BJ (cell line): ENCODE measurements at places on chromosomes 7 and 10. TPM values are rescaled to one million over a fixed set of nuclear protein-coding genes. Genes with fewer than 3 reads are reported as not detected.

Gene LRRC4
- polyA plus RNA-seq: 0.10 and 0.12 TPM in 2 replicates

DNA sequence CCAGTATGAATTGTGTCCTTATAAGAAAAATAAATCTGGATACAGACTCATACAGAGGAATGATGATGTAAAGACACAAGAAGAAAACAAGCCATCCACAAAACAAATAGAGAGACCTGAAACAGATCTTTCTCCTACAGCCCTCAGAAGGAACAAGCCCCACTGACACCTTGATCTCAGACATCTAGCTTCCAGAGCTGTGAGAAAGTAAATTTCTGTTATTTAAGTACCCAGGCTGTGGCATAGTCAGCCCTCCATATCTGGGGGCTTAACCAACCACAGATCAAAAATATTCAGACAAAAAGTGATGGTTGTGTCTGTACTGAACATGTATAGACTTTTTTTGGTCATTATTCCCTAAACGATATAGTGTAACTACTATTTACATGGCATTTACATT, 23.9 kb upstream of the ANKRD1 start:
- no peak for DNase-seq

Gene WIPF3
- polyA plus RNA-seq: not detected in 2 replicates

- DNase-seq: no peak
Observed at GRCh38 chr10:97502916-97503315, 4.2 kb downstream of the UBTD1 start.

Gene TFAM
- polyA plus RNA-seq: 9.0 and 11.5 TPM in 2 replicates

Gene C10orf67
- 0.10 and 0.15 TPM in 2 replicates for polyA plus RNA-seq
